ENCODE measurements at places on chromosomes 13 and 19.
A peak's percentile ranks its signal among the peaks of the same experiment; 100 is the strongest.

DNA sequence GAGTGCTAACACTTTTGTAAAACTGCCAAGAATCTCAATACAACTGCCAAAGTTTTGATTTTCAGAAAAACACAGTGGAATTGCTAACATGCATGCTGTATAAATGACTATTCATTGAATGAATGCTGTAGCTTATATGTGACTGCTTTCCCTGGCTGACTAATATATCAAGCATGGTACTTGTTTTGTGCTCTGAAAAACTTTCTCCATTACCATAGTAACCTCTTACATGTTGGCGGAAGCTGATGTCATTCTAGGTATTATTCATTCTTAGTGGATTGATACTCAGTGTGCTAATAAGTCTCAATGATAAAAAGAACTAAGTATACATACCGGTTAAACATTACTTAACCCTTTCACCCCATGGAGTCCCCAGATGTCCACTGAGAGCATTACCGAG is 166.1 kb upstream of the MYO16 start:
- DNase-seq, result no peak

GRCh38 chr19:35144600-35145436 is 1.8 kb downstream of the FXYD7 start:
- no peak for DNase-seq

GRCh38 chr13:43894438-43894837 is 14.7 kb downstream of the LACC1 start:
- no peak for DNase-seq

DNA sequence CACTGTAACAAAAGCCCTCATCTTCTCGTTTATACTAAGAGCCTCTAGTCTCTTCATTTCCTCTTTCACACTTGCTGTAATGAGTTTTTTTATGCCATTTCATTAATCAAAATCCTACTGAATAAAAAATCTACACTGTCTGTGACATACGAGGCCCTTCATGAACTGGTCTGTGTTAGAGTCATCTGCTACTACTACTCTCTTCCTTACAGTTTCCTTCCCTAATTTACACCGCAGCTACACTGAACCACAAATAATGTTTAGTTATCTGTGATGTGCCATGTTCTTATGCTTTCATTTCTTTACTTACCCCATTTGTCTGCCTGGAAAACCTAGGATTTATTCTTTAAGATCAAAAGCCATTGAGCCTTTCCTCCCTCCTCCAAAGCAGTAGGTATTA is 16.0 kb downstream of the UFM1 start:
- no peak for DNase-seq

DNA sequence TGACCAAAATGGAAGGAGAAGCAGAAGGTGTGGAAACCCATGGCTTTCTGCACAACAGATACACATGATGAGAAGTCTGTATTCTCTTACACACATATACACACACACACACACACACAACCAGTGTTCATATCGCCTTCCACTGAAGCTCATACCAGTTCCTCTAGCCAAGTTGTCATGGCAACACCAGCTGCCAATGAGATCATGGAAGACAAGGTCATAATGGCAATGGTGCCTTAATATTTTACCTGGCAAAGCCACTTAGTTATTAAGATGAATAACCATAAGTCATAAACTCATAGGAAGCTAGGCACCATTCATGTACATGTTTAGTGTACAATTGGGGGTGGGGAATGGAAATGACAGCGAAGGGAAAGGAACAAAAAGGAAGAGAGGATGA is 2.6 kb upstream of the DHRS12 start:
- no peak for DNase-seq

DNA sequence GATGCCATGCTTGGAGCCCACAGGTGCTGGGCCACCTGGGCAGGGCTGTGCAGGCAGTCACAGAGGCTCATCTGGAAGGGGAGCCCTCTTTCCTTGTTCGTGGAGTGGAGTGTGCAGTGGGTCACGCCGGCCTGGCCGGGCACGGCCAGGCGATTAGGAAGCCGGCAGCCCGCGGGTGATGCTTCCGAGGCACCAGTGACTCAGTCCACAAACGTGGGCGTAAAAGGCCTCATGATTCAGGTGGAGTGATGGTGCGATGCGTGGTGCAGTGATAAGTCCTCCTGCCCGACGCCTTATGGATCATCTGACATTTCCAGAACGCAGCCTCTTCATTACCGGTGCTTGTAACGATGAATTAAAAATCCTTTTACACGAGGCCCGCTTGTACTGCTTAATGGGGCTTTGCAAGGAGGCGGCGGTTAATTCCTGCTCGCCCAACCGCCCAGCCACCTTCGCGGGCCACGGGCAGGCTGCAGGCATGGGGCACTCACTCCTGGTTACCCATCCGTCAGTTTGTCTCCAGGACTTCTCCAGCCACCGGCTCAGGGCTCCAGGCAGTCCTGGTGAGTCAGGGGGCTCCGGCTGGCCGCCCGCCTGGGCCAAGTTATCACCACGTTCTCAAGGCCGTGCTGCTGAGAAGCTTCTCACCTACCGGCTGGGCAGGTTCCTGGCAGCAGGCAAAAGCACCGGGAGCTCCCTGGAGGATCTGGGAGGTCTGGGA is 172.4 kb downstream of the KDM4B start:
- no peak for DNase-seq

GRCh38 chr13:106981051-106981450 is 413.1 kb upstream of the ARGLU1 start:
- DNase-seq, result no peak

- DNase-seq, result no peak
Measured at GRCh38 chr19:10871711-10872545, 575 bp downstream of the CARM1 start.

DNA sequence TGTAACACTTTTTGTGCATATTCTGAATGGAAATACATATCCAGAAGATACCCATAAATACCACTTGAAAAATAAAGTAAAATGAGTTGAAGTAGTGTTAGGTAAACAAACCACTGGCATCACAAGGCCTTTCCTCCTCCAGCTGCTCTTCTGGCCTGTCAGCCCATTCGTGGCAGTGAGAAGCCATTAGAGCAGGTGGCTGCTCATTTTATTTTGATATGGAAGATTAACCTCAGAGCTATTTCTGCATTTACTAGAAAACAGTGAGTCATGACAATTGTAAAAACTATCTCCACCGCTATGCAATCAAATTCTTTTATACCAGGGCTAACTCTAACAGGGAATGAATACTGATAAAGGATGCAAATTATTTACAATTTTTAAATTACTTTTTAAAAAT is 2898.1 kb downstream of the PCDH9 start:
- no peak for DNase-seq

GRCh38 chr19:47418692-47419029 is 666 bp downstream of the MEIS3 start:
- DNase-seq, result no peak

GRCh38 chr13:74166261-74167004 is 32.2 kb upstream of the KLF12 start:
- no peak for DNase-seq

DNA sequence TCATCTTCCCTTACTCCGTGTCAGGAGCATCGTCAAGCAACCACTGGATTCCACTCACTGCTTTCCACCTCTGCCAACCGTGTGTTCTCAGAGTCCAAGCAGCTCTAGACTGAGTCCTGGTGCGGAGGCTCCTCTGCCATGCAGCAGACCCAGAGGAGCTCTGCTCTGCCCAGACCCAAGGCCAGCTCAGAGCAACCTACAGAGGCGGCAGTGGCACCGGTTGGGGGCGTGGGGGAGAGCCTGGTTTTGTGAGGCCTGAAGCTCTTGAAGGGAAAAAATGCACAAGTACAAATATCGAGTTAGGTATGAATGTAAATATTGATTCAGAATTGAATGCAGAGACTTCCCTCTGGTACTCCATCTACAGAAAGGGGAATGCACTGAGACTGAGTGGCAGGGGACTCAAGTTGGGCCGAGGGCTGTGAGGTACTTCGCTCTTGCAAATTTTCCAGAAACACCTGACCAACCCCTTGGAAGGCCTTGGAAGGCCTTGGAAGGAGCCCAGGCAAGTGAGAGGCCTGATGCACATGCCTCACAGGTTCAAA is 46.7 kb downstream of the GJA3 start:
- no peak for DNase-seq

GRCh38 chr13:86098511-86098910 is 299.3 kb upstream of the SLITRK6 start:
- DNase-seq, result no peak

- DNase-seq, result no peak
Measured at GRCh38 chr13:32264407-32264806, 50.8 kb downstream of the ZAR1L start.

- no peak for DNase-seq
Measured at GRCh38 chr13:79385694-79386093, 20.4 kb downstream of the RBM26 start.

DNA sequence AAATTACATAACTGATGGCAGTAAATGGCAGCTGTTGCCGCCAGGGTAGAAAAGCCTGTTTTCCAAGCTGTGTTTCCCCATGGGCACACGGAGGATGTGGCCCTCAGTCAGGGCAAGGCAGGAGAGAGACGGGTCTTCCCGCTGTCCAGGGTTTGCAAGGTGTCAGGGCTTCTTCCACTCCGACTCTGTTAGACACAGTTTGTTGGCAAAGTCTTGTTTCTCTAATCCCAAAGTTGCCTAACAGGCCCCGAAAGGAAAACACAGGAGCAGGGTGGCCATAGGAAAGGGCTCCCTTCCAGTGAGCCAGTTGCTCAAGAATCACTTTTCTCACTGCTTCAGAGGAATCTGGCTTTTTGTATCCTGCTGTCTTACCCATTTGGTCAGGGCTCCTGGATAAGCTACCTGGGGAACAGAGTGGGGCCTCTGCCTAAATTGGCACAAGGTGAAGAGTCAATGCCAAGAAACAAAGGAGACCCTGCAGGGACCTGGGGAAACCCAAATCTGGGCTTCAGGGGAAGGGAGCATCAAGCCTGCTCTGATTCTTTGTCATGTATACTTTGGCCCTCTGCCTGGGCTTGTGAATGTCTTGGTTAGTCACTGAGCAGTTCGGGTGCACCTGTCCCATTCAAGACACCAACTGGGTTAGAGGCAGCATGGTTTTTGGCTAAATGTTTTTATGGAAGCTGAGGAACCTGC is 29.0 kb upstream of the CXCL17 start:
- no peak for DNase-seq

DNA sequence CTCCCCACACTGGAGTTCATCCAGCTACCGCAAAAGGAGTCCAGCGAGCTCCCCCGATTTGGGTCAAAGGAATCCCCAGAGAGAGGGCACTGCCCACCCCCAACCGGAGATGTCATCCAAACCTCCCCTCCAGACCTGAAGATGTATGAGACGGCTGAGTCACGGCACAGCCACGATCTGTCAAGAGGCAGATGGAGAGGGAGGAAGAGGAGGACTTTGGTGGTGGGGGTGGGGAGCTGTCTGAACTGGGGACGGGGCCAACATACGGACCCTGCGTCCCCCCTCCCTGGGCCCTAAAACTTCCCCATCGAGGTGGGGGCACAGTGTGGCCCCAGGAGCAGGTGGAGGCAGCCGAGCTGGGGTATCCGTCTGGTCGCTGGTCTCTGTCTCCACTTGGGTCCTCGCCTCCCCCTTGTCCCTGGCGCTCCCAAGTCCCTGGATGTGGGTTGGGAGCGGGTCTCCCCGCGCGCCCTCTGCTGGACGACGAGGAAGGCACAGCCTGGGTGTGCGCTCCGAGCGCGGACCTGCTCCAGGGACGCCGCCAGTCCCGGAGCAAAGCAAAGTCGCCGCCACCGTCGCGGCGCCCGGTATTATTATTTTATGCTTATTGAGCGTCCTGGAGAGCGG is 3.8 kb downstream of the PDE4A start:
- DNase-seq, result peak; percentile 16

DNA sequence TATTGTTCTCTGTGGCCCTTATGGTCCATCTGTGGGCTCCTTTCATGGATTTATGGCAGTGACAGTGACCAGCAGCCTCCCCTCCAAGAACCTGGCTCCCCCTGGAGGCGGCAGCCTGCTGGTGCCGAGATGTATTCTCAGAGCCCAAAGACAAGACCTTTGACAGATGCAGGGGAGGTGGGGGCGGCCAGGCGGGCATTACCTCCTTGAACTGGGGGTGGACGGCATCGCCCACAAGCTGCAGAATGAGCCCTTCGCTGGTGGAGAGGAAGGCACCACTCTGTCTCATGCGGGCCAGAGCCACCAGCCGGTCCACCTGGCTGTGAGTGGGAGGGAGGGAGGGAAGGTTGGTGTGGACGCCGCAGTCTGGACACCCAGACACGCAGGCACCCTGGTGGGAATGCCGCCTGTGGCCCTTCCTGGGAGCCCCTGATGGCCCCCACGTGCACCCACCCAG is 6.6 kb downstream of the ISOC2 start:
- no peak for DNase-seq

- DNase-seq, result no peak
Measured at GRCh38 chr19:15252398-15253018, 20.3 kb upstream of the EPHX3 start.

DNA sequence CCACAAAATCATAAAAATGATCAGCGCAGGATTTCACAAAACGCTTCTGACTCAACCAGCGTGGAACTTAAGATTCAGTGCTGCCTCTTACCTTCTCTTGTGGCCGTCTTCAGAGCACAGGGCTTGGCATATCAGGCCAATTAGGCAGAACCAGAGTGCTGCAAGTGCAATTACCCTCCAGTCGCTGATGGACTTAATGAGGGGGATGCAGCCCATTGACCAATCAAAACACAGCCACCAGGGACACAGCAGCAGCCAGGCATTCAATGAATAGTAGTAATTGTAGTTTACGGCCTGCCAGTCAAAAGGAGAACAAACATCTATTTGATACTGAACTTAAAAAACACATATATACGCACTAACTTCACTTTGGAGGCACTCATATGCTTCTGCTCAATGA is 38.2 kb downstream of the TMTC4 start:
- no peak for DNase-seq

GRCh38 chr19:6059988-6060599 is 50.2 kb downstream of the RFX2 start:
- DNase-seq, result peak; percentile 24

GRCh38 chr19:39871886-39872866 is 26.0 kb upstream of the FBL start:
- no peak for DNase-seq

- no peak for DNase-seq
Measured at GRCh38 chr13:49063011-49063410, 87.3 kb downstream of the FNDC3A start.

DNA sequence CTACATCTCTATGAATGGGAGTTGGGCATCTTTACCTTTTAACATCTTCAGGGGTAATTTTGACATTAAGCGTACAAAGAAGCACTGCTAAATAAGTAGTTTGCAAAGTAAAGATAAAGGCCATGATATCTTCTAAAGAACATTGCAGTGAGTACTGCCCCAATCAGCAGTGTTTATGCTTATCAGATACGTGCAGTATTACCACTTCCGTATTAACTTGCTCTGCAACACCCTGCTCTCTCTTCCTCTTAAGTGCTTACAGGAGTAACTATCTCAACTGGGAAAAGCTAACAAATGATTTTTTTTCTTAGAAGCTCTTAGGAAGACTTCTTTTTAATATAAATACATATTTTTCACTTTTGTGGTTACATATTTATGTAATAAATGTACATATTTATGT is 793.7 kb upstream of the SLC10A2 start:
- DNase-seq, result peak; percentile 70

GRCh38 chr13:79456051-79456450 is 24.9 kb upstream of the NDFIP2 start:
- no peak for DNase-seq
